ENCODE measurements at places on chromosomes 4 and X.

GRCh38 chr4:106978046-106978774 is 57.9 kb downstream of the DKK2 start:
- no peak for DNase-seq

DNA sequence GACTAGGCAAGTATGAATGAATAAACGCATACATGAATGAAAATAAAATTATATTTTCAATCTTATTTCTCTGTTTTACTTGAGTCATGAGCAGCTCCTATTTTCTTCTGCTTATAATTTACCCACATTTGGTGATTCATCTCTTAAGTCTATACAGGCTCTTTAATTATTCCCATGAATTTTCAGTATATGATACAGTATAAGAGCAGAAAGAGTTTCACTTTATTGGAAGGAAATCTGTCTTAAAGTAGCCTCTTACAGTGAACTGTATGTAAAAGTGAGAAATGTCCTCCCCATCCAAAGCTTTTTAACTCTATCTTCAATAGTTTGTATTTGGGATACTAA is 50.8 kb downstream of the TMEM165 start:
- no peak for DNase-seq

DNA sequence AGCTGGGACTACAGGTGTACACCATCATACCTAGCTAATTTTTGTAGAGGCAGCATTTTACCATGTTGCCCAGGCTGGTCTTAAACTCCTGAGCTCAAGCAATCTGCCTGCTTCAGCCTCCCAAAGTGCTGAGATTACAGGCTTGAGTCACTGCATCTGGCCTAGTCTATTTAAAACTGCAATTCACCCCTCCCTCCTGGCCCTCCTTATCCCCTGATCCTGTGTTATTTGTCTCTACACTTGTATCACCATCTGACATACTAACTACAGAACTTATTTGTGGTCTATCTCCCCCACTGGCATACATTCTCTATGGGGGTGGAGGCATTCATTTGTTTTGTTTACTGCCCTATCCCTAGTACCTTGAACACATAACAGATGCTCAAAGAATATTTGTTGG is 23.7 kb downstream of the CC2D2A start:
- DNase-seq, result no peak

- no peak for DNase-seq
These were observed 22.6 kb upstream of the CD38 start for GRCh38 chr4:15755321-15756155.

DNA sequence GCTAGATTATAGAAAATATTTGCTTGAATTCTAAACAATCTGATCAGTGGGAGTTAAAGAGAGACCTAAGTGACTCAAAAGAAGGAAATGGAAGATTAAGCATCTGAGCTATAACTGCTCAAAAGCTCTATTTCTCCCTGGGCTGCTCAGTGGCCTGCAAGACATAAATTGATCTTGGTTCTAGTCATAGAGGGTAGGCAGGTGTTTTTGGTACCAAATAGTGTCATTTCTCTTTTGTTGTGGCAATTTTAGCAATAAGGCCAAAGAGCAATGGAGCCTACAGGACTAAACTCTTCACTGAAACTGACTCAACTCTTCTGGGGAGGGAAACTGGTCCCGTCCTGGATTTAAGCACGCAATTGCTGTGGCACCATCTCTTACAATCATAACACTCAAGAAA is 33.9 kb upstream of the BMP2K start:
- DNase-seq, result no peak

DNA sequence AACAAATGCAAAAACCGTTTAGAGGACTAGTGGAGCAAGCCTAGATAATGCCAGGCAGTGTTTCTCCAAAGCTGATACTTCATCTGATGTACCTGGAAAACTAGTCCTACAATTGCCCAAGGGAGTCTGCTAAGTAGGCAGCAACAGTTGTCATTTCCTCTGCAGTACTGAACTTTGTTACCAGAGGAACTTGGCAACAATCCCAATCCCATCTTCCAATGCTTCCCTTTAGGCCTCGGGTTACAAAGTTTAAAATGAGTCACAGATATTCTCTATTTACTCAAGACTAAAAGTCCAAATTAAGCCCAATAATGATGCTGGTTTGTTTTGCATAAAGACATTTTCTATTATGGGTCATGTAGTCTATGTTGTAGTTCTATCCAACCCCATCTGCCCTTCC is 120.0 kb upstream of the GLRA2 start:
- DNase-seq, result no peak

- no peak for DNase-seq
These were observed 66.0 kb upstream of the PHOX2B start for GRCh38 chr4:41814565-41814964.

DNA sequence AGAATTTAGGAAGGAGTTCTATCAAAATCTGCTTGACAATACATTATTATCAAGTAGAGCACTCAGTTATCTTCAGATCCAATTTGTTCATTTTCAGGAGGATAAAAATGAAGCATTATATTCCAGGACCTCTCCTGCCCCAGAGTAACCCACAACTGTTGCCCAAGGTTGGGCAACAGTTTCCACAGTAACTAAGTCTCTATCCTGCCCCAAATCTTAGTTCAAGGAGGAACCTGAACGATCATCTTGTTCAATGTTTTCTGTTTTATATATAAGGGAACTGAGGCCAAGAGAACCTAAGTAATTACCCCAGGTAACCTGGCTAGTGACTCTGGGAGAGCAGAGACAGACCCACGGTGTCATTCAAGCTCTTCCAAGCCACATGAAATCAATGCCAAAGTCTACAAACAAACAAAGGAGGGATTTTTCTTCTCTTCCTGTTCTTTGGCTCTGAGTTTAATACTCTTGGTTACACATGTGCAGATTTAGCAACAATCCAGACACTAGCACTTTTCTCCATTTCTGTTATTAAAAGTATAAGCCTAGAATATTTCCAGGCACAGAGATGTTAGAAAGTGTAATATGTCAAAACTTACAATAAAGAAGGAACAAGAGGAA is 105.6 kb downstream of the C4orf51 start:
- DNase-seq, result no peak
